DMS 273 treated with DMSO at 0.1 percent for 48 hours (cell line): ENCODE measurements at places on chromosomes 12 and 14.
A peak's percentile ranks its signal among the peaks of the same experiment; 100 is the strongest.

GRCh38 chr14:59428581-59429012 lies 36.6 kb downstream of the GPR135 start:
- no peak for DNase-seq

DNA sequence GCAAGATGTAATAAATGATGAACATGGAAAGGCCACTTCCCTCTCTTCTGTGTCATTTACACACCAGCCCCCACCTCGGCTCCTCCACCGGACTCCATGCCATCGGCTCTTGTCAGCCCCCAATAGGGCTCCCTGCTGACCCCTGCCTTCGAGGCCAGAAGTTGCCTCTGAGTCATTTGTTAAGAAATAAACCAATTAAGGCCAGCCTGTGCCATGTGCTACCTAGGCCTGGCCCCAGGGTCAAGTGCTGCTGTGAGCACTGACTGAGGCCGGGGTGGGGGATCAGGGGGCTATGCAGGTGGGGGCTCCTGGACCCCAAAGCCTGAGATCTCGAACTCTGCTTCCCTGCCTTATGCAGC lies 53.2 kb downstream of the TESC start:
- DNase-seq = no peak

- no peak for DNase-seq
Measured at GRCh38 chr14:98925354-98926040, 346.5 kb downstream of the BCL11B start.

- DNase-seq = peak; percentile 42
Measured at GRCh38 chr14:49879646-49880204, 13.2 kb upstream of the ARF6 start.
